ENCODE measurements at places on chromosomes 1 and 21.
A peak's percentile ranks its signal among the peaks of the same experiment; 100 is the strongest.

DNA sequence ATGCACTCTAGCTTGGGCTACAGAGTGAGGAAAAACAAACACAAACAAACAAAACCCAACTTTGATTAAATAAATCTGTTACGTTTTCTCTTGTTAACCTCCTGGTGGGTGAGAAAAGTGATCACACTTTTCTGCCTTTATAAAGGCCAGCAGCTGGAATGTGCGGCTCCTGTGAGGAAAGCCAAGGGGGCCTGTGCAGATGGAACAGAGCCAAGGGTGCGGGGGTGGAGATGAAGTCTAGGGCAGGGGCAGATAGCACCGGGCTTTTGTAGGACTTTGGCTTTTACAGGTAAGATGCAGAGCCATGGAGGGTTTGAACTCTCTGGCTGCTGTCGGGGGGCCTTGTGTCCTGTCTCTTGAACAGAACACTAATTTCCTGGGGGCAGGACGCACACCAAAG lies 40.7 kb upstream of the GPR37L1 start:
- no peak for DNase-seq

DNA sequence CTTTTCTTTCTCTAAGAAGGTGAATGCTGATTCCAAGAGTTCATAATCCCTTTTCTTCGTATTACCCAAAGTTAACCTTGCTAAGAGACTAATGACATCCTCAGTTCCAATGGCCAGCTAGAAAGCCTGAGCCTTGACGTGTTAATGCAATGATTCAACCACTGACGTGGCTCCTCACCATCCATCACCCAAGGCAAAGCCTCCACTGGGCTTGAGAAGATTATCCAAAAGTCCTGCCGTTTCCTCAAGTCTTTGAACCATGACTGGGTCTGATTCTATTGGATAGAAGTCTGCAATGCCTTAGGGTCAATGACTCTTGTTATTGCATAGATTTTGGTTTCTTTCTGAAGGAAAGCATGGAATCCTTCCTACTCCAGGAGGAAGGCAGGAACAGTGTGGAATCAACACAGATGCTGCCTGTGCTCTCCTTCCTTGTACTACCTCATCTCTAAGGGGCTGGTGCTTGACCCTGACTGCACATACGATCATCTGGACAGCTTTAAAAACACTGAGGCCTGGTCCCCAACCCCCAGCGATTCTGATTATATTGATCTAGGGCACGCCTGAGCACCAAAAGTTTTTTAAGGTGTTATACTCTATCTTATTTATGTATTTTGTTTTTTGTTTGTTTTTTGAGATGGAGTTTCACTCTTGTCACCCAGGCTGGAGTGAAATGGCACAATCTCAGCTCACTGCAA lies 69.3 kb upstream of the ANGPTL1 start:
- DNase-seq = no peak

DNA sequence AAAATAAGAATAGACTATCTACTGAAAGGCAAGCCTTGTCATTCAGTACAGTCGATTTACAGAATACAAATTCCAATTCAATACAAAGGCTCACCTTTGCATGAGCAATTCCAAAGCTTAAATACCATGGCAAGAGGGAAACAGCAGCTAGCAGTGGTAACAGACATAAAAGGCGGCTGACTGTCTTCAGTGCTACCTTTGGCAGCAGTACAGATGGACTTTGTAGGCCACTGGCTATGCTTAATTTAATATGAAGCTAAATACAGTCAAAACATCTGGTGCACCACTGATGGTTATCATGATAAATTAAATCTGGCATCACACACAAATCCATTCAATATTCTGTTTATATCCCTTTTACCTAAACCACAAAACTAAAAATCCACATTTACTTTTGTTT lies 62.4 kb downstream of the RERE start:
- no peak for DNase-seq

- no peak for DNase-seq
These were observed 34.6 kb downstream of the C8B start for GRCh38 chr1:56931211-56931610.

GRCh38 chr1:81237473-81238089 lies 563.2 kb upstream of the ADGRL2 start:
- DNase-seq = no peak

- DNase-seq = no peak
These were observed 110.7 kb downstream of the VPS13D start for GRCh38 chr1:12340544-12340930.

GRCh38 chr1:183544598-183545297 lies 45.5 kb downstream of the NCF2 start:
- no peak for DNase-seq

- no peak for DNase-seq
These were observed 14.7 kb upstream of the SPOCD1 start for GRCh38 chr1:31830511-31830910.

- DNase-seq = no peak
These were observed 19.4 kb downstream of the PLEKHO1 start for GRCh38 chr1:150168960-150169601.

DNA sequence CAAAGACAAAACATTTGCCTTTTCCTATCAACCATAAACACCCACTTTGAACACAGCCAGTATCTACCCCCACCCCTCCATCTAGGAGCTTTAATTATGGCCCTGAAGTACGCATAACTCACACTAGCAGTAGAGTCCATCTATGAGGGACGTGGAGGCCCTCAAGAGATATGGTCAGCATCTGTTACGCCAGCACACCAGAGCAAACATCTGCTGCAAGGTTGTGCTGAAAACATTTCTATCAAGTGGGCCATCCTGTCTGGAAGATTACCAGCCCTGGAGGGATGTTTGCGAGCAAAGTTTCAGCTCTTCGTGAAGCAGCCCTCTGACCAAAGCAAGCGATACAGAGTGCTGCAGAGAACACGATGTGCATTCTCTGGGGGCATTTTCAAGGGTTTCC lies 74.6 kb downstream of the SLC45A1 start:
- DNase-seq = no peak

DNA sequence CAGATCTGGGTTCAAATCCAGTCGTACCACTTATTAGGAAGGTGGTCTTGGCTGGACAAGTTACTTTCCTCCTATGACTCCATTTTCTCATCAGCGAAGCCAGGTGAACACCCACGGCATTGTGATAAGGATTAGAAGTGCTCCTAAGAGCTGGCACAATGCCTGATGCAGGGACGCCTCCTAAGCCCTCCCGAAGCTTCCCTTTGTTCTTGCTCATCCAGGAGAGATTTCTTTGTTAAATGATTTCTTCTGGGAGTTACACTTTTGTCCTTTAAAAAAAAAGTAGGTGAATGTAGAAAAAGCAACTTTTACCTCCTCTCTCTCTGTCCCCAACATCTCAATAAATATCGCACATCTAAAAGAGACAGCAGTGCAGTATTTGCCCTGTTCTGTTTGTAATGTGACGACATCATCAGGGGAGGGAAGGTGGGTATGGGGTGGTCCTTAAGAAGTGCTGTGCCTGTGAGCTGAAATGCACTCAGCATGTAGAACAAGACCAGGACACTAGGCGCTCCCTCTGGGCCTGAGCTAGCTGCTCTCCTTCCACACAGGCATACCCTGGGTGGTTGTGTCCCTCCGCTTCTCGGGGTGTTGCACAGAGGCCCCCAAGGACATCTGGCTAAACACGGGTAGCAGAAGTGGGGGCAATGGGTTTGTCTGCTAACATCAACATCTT lies 43.9 kb downstream of the SUSD4 start:
- DNase-seq = no peak

- no peak for DNase-seq
These were observed at the start of gene FAAH for GRCh38 chr1:46394108-46394871. TSS of gene FAAH (plus strand) at chr1:46394317. CDS start at chr1:46394349, 32 bp downstream.

DNA sequence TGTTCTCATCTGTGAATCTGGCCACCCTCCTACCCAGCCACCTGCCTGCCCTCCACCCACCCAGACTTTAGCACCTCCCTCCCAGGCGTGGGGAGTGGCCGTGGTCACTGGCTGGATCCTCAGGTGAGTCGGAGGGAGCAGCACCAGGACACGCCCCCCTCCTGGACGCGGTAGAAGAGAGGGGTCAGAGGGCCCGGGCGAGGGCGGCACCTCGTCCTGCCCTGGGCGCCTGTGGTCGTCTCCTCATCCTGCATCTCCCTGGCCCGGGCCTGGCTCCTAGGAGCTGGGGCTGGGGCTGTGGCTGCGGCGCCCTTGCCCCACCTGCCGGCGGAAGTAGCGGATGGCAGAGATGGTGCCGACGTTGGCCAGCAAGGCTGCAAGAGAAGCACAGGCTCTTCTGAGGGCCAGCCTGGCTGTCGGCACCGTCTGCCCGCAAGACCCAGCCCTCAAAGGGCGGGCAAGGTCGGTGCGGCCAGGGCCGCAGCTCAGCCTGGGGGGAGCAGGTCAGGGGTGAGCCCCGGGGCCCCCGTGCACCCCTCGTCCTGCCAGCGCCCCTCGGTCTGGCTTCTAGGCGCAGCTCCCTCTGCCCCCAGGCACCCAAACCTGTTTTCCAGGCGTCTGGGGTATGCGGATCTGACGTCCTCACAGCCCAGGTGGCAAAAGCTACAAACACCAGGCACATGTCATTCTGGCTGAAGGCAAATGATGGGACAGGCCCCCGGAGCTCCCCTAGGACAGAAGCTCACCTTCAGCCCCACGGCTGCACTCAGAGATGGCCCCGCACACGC lies 5.8 kb downstream of the PERM1 start:
- DNase-seq = peak; percentile 85

- DNase-seq = no peak
These were observed 16.5 kb upstream of the ATP6V1G3 start for GRCh38 chr1:198556971-198557370.

DNA sequence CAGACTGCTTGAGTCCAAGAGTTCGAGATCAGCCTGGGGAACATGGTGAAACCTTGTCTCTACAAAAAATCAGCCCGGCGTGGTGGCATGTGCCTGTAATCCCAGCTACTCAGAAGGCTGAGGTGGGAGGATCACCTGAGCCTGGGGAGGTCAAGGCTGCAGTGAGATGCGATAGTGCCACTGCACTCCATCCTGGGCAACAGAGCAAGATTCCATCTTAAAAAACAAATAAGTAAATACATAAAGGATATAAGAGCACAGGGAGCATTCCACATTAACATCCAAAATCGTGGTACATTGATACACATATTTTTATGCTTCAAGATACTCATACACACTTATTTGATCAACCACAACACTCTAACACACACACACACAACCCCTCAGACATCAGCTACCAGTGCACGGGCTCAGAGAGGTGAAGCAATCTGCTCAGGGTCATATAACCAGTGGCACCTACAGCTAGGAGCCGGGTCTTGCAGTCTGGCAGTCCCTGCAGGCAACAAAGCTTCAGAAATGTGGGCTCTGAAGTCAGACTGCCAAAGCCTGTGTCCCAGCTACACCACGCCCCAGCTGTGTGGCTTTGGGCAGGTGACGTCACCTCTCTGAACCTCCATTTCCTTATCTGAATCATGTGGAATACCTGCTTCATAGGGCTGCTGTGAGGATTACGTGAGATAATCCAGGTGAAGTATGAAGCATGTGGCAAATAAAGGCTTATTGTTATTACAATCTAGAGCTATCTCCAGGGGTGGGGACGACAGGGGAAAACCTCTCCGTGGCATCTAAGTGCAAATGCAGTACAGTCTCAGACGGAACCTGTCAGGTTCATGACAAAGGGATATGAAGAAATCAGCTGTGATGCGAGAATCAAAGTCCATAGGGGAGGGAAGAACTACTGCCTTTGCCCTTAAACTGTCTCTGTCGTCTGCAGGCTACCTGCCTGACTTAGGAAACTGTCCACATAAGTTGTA lies 4.8 kb upstream of the CRYBG2 start:
- DNase-seq = no peak

DNA sequence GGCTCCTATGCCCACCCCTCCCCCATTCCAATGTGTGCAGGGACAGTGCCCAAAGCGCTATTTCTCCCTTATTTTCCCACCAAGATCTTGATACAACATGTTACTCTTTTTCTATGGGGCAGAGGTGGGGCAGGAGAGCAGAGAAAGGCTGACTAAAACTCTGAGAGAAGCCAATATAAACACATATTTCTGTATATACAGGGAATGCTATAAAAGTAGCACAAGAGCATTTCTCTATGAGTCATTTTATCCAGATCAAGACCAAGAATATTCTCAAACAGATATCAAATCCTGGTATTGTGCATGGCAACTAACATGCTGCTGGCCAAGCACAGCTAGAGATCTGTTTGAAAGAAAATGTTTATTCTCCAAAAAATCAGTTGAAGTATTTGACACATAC lies 7.3 kb downstream of the WDR26 start:
- no peak for DNase-seq

DNA sequence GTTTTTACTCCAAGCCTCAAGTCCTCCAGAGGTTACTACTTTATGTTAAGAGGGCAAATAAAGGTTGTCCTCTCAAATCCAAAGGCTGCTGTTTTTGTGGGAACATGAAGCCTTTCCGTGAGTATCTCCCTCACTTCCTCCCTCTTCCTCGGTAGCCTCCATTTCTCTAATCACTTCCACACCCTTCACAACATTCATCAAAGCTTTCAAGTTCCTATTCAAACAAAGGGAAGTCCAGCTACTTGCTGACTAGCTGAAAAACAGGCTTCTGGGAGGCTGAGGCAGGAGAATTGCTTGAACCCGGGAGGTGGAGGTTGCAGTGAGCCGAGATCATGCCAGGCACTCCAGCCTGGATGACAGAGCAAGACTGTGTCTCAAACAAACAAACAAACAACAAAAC lies 6.6 kb upstream of the CD48 start:
- DNase-seq = no peak

DNA sequence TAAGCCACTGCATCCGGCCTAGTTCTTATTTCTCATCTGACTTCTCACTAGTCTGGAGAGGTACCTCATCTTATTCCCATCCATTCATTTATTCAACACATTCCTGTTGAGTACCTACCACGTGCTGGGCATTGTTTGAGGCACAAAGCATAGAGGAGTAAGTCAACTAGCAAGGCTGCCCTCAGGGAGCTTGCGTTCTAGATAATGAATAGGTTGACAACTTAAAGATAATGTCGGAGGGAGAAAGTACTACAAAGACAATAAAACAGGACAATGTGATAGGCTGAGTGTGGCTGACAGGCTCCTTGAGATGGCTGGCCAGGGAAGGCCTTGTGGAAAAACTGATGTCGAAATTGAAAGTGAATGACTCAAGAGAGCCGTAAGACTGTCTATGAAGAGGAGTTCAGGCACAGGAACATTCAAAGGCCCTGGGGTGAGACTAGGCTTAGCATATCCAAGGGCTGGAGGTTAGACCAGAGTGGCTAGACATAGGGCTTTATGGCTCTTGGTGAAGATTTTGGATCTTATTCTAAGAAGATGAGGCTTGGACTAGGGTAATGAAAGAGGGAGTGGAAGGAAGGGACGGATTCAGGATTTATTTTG lies 18.3 kb downstream of the SPATA21 start:
- DNase-seq = no peak

- DNase-seq = no peak
These were observed 986.6 kb upstream of the ADAMTS5 start for GRCh38 chr21:27953340-27954045.

DNA sequence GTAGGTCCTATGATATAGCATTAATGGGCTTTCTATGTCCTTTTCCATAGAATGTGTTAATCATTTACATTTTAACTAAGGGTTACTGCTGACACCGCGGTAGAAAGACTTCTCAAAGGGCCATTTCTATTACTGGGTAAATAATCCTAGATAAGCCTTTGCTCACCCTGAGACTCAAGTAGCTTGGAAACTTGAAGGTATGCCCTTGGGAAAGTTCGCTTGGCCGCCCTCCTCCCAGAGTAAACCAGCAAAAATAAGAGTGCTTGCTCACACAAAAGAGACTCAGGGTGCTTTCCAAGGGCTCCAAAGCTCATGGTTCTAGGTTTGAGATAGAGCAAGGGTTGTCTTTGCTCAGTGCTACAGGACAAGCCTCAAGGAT lies 85.8 kb upstream of the TMPRSS2 start:
- no peak for DNase-seq

- no peak for DNase-seq
These were observed 14.2 kb downstream of the FMO5 start for GRCh38 chr1:147210987-147211386.

GRCh38 chr1:183466781-183467180 lies 5.5 kb upstream of the SMG7 start:
- DNase-seq = no peak

Data from H1 (cell line).